ENCODE measurements at places on chromosomes 6 and 20.

GRCh38 chr6:35706468-35706867, 17.8 kb upstream of the FKBP5 start:
- no peak for DNase-seq

- no peak for DNase-seq
Observed at GRCh38 chr6:141252828-141253608, 879.7 kb upstream of the GJE1 start.

DNA sequence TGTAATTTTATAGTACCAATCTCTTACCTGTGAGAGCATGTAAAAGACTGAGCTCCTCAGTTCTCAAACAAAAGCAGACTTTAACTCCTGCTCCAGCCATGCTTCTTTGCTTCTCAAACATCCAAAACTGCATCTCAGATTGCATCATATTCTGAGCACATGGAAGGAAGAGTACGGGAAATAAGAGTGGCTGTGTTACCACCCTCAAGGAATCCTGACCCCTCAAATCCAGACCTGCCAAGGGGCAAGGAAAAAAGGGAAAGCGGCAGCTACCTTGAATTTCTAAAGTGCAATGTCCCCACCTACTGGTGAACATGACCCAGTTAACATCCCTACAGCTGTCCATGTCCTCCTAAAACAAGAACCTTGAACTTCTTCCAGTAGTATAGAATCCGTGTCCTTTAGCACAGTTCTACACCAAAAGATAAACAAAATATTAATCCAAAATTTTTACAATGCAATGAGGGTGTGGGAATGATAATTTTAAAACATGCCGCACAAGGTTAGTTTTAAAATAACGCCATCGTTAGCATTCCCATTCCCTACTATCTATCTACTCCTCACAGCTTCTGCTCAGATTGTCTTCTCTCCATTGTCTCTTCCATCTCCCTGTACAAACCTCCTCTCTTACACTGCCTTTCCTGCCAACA, 34.1 kb upstream of the HLA-DQB1 start:
- DNase-seq, result peak; percentile 36

GRCh38 chr6:5012519-5012918, 8.7 kb upstream of the RPP40 start:
- no peak for DNase-seq

DNA sequence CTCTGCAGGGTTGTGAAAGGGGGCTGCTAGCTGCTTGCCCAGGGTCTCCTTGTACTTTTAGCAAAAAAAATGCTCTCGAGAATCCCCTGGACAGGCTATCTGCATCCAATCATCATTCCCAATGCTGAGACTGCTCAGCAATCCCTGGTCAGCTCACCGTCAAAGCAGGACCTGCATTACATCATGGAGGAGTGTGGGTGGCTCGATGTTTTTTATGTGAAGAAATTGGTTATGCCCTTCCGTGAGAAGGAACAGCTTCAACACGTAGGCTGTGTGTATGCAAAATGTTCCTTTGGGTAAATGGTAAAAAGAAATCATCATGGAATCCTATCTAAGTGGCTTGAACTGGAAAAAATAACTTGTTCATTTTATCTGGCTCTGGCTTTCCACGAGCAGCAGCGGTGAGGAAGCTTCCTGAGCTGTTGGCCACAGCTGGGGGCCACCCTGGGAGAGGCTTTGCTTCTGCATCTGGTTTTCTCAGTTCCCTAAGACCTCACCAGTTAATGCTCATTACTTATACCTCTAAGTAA, 111.4 kb downstream of the FYN start:
- no peak for DNase-seq

DNA sequence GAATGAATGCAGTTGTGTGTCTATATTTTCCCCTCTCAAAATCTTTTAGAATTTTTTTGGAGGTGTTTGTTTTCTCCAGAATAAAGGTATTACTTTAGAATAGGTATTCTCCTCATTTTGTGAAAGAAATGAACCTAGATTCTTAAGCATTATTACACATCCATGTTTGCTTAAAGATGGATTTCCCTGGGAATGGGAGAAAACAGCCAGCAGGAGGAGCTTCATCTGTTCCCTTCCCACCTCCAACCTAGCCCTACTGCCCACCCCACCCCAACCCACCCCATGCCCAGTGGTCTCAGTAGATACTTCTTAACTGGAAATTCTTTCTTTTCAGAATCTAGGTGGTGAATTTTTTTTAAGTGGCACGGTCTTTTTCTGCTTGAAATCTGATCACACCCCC, 127.8 kb downstream of the CD109 start:
- no peak for DNase-seq

- no peak for DNase-seq
Observed at GRCh38 chr6:80197474-80197873, 91.0 kb downstream of the BCKDHB start.

DNA sequence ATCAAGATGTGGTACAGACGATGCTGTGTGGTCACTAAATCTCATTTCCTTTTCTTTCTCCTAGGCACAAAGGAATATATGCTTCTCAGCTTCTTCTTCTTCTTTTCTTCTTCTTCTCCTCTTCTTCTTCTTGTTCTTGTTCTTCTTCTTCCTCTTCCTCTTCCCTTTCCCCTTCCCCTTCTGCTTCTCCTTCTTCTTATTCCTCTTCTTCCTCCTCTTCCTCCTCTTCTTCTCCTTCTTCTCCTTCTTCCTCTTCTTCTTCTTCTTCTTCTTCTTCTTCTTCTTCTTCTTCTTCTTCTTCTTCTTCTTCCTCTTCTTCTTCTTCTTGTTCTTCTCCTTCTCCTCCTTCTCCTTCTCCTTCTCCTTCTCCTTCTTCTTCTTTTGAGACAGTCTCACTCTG, 190.4 kb upstream of the DTNBP1 start:
- DNase-seq, result no peak
